ENCODE measurements at places on chromosomes 5 and 9. TPM values are rescaled to one million over a fixed set of nuclear protein-coding genes. Genes with fewer than 3 reads are reported as not detected.
A peak's percentile ranks its signal among the peaks of the same experiment; 100 is the strongest.

GRCh38 chr9:91066042-91066415 is 264.4 kb downstream of the SYK start:
- DNase-seq = no peak

- no peak for DNase-seq
Measured at GRCh38 chr5:128687930-128688329, 149.9 kb upstream of the FBN2 start.

DNA sequence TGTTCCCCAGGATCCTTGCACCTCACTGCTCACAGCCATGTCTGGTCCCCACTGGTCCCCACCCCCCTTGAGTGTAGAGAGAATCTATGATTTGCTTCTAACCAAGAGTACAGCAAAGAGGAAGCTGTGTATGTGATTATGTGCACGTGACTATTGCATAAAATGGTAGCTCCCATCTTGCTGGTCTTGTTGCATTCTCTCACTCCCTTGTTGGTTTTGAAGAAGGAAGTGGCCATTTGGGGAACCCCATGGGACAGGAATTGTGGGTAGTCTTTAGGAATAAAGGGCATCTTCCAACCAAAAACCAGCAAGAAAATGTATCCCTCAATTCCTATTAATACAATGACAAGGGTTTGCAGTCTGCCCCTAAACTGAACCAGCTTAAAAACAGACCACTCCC is 5.2 kb upstream of the FCN2 start:
- no peak for DNase-seq

WDR38 gene
- not detected for total RNA-seq

DNA sequence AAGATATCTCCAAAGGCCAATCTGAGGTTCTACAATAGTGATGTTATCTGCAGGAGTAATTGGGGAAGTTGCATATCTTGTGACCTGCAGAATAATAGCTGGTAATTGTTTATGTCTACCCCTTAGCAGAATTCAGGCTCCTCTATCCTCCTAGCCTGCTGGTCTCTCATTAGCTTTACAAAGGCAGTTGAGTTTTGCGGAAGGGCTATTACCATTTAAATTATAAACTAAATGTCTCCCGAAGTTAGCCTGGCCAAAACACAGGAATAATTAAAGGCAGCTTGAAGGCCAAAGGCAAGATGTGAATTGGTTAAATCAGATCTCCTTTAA is 168.7 kb downstream of the TTC39B start:
- no peak for DNase-seq

DNA sequence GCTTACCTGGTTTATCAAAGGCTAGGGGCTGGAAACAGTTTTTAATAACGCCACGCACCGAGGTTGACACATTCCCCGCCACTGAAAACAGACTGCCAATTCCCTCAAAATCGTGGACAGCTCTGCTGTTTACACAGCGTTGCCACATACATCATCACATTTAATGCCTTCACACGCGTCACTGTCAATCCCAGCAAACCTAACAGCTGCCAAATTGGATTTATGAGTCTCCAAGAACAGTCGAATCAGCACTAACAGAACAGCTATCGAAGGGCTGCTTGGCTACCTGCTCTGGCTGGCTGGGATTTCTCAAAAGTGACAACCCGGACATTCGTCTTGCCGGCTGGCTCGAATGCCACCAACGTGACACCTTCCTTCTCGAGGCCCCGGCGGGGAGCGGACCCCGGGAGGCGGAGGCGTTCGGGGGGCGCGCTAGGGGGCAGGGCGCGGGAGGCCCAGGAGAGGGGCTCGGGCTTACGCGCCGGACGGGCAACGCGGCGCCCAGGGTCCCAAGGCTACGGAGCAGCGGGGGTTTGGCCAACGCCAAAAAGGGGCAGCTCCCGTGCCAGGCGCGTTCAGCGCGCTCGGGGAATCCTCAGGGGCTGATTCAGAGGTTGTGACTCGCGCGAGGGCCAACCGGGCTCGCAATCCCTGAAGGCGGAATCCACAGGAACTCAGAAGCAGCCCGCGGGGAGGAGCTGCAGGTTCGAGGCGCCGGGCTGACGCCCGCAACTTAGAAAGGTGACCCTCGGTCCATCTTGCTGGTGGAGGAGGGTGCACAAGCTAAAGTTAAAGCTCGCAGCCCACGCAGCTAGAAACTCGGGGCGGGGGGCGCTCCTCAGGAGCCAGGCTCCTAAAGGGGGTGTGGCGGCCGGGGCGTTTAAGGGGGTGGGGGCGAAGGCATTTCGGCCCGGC is 1.2 kb downstream of the CDC14B start:
- peak; percentile 47 for DNase-seq

DNA sequence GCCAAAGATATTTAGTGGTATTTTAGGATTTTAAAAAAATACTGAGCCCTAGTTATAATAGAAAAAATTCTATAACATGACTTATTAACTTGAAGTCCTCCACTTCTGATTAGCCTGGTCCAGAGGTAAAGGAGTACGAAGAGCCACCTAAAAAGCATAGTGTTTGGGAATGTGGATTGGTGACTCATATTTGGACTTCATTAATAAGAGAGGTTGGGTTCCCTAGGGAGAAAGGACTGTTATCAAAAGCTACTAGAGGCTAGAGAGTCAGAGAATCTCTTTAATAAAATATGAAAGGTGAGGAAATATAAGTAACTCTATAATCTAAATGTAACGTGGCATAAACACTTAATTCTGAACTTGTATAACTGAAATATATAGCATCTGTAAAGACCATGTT is 180.7 kb upstream of the TARS1 start:
- DNase-seq = no peak

MACIR gene
- total RNA-seq = 5.5 TPM

All from activated naive CD4-positive, alpha-beta T cell treated with anti-CD3 and anti-CD28 coated beads for 36 hours (primary cell).